GM18507 (cell line): ENCODE measurements at places on chromosomes 12 and 14.

DNA sequence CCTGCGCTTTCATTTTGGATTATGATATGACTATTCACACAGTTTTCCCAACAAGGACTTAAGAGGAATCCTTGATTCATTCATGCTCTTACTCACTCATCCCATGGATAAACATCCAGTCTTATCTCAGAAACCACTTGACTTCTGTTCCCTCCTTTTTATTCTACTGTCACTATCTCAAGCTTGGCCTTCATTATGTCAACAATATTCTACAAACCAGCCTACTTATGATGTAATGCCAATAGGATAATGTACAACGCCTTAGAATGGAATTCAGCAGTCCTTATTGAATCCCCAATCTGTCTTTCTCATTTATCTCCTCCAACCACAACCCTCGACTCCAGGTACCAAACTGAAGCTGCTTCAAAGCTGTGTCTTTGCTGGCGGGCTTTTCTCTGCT lies 448.5 kb downstream of the PDZRN4 start:
- DNase-seq, result no peak

DNA sequence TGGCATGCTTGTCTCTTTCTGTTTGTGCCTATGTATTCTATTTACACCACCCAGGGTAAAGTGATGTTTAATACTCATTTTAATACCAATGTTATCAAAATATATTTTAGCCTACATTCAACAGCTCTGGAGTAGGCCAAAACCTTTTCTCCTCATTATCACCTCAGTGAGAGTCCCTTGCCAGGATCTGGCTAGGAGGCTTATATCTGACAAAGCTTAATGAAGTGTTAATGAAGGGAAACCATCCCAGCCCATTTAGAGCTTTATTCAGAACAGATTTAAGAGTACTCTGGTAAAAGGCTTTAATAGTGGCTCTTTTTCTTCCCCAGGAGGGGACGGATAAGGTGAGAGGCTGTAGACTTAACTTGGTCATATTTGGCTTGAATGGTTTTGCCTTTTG lies 137.6 kb downstream of the GRIN2B start:
- no peak for DNase-seq

- DNase-seq, result no peak
These were observed 309.7 kb downstream of the BMP4 start for GRCh38 chr14:53646925-53647324.

DNA sequence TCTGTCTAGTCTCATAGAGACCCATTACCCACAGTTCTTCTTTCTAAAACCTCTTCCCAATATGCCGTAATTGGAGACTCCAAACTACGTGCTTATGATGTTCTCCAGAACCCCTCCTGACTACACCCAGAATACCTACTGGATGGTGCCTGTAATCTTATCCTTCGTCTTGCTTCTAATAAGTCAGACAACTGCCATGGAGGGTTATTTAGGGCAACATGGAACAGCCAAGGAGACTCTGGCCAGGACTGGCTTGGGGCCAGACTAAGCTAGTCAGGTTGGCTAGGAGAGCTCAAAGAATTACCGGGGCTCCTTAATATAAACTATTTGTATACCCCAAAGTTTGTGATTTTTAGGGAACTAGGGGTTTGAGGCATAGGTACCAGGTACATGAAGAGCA lies 6.8 kb downstream of the PFKM start:
- DNase-seq, result no peak

GRCh38 chr14:91082282-91082681 lies 21.8 kb upstream of the RPS6KA5 start:
- DNase-seq, result no peak

DNA sequence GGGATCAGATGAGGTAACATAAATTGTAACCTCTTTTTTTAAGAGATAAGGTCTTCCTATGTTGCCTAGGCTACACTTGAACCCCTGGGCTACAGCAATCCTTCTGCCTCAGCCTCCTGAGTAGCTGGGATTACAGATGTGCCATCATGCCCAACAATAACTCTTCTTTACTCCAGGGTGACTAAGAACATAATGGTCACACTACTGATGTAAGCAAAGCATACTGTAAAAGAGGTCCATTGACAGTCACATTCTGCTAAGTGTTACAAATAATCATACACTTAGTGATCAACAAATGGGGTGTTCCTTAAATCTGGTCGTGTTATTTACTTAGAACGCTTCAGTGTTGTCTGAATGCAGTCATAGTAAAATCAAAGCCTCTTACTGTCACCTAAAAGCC lies 68.9 kb downstream of the EPS8 start:
- DNase-seq, result no peak
